ENCODE measurements at places on chromosomes 2 and 18.

DNA sequence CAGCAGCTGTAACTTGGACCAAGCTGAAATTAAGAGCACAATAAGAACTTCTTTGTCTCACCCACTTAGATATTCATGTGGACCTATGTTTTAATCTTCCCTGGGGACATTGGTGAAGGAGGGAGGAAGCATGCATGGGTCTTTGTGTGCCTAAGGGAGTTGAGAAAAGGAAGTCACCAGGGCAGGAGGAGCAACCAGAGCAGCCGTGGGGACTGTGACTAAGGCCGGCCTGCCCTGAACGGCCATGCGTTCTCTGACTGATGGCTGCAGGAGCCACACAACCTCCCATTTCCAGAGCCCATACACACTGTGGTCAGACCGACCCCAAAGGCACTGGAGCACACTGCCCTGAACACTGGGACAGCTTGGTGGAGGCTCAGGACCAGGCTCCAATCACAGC, 43.7 kb upstream of the SLC35G4 start:
- no peak for DNase-seq

DNA sequence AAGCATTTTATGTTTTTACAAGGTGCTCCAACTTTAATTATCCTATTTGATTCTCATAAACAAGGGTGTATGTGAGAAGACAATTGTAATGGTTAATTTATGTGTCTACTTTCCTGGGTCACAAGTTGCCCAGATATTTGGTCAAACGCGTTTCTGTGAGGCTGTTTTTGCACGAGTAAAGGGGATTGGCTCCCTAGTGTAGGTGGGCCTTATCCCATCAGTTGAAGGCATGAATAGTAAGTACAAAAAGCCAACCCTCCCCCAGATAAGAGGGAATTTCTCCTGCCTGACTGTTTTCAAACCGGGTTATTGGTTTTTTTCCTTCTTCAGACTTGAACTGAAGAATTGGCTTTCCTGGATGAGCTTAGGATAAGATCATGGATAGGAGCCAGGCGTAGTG, 224.0 kb upstream of the NCKAP5 start:
- no peak for DNase-seq

GRCh38 chr2:30072250-30072842, 74.5 kb upstream of the YPEL5 start:
- peak; percentile 74 for DNase-seq

DNA sequence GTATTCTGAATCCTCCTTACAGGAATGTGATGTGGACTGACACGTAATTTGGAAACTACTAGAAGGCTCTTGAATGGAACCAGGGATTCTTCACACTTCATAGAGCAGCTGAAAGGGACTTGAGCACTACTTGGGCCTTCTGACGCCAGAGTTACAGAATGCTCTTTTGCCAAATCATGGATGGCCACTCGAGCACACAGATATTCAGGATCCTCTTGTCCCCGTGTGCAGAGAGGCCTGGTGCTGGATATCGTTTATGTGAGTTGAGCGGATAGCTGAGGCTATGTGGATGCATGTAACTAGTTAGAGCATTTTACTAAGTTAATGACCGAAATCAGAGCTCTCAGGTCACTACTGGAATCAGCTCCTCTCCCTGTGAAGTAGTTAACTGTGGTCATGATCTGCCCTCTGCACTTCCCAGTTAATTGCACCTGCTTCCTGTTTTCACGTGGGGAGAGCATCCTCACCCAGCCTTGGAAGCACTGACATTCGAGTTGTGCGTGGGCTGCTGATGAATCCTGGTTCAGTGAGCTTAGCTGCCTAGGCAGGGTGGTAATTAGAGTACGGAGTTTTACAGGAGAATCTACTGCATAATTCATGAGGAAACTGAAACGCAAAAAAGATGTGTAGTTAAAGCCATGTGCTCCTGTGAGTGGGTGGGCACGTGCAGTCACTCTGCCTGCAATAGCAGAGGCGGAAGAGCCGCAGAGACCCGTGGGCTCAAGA, 5.2 kb upstream of the TPO start:
- peak; percentile 51 for DNase-seq

DNA sequence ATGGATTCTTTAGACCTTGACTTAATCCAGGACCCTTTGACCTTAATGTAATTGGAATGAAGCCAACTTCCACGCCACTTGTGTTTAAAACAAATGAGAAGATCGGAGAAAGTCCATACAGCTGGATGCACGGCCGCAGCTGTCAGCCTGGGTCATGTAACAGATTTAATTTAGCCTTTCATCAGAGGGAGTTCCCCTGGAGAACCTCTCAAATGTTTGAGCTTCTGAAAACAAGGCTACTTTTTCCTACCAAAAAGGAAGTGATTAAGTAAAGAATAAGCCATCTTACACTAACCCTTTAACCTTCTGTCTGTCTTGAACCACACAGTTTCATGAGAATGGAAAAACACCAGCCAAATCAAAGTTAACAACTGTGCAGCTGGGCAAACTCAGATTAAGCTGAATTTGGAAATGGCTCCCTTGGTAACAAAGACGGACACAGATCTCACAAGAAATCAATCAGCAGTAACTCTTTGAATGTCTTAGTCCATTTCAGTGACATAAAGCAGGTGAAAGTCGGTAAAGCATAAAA, 103.6 kb downstream of the DOCK10 start:
- DNase-seq, result no peak

GRCh38 chr2:102765061-102765460, 3.2 kb downstream of the TMEM182 start:
- DNase-seq, result no peak

- no peak for DNase-seq
These were observed 17.3 kb downstream of the NEDD4L start for GRCh38 chr18:58061349-58061748.

GRCh38 chr2:29212009-29212408, 96.8 kb downstream of the CLIP4 start:
- DNase-seq, result no peak

GRCh38 chr2:150144546-150145298, 342.7 kb downstream of the RND3 start:
- DNase-seq, result no peak

GRCh38 chr2:143241403-143242088, 112.3 kb downstream of the ARHGAP15 start:
- no peak for DNase-seq

DNA sequence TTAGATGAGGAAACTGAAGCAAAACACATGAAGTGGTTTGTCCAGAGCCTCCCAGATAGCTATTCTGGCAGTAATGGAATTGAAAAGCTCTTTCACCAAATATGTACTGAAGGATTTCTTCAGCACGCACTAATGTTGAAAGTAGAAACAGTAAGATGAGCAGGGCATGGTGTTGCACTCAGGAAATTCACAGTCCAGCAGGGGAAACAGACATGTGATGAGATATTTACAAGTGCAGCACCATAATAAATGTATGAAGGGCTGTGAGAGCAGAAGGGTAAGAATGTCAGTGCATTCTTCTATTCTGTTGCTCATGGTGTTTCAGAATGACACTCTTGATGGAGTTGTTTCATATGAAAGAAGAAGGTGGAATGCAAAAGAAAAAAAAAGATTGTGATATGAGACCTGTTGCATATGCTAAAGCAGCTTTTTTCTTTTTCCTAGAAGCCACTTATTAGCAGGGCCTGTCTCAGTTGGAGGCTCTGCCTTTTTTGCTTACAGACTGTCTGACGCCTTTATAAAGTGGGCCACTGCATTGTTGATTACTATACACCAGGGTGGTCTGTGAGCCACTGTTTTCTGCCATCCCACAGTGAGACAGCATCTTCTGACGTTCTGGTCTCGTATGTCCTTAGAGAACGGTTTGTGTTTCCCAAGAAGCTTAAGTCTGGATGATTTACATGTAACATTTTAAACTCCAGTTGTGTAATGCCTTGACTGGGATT, 516.9 kb downstream of the ARHGAP15 start:
- no peak for DNase-seq

GRCh38 chr2:202612145-202612544, 22.6 kb upstream of the FAM117B start:
- no peak for DNase-seq

- peak; percentile 47 for DNase-seq
These were observed 231.1 kb downstream of the ANKRD30B start for GRCh38 chr18:14978962-14979535.

DNA sequence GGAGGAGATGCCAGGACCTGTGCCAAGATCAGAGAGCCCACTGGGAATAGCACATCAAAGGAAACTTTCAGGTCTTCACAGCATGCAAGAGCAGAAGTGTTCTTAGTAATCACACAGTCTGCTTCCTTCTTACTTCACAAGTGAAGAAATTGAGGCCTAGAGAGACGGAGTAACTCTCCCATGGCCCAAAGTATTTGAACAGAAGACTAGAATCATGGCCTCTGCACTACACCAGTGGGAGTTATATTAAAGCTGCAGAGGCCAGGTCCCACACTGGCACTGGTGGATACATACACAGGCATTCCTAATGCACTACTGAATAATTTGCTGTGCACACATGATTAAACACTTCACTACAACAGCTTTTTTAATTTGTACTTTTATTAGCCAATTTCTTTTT, 107.6 kb upstream of the RMP24 start:
- DNase-seq, result no peak

DNA sequence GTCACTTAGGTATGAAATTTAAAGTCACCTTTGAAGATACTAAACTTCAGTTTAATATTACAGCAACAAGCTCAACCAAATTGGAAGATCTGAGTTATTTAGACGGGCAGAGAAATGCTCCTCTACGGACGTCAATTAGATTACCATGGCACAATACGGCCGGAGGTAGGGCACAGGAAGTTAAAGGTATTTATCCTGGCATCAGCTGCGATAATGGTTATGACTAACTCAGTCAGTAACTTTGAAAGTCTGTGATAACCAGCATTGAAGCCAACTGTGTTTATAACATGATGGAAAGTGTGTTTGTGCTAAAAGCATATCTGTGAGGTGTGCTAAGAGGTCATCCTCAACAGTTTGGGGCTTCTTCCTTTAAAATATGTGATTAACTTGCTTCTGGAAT, 117.3 kb downstream of the WDSUB1 start:
- DNase-seq, result no peak

GRCh38 chr2:46062637-46063412, 234.4 kb upstream of the EPAS1 start:
- DNase-seq, result peak; percentile 63

DNA sequence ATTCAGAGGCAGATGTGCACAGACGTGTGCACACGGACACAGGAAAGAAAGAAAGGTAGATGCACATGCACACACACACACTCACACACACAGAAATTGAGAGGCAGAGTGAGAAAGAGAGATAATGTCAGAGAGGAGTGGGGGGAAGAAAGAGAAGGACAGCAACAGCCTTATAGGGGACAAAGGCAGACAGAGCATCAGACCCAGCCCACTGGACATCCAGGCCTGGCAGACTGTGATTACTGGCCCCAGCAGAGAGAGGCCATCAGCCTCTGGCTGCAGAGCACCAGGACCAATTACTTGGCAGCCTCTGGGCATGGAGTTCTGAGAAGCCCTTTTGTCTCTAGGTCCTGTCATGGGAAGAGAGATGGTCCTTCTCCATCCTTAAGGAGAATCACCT, 66.1 kb downstream of the C18orf54 start:
- DNase-seq, result no peak

GRCh38 chr2:105780606-105781005, 35.9 kb downstream of the NCK2 start:
- DNase-seq, result no peak

DNA sequence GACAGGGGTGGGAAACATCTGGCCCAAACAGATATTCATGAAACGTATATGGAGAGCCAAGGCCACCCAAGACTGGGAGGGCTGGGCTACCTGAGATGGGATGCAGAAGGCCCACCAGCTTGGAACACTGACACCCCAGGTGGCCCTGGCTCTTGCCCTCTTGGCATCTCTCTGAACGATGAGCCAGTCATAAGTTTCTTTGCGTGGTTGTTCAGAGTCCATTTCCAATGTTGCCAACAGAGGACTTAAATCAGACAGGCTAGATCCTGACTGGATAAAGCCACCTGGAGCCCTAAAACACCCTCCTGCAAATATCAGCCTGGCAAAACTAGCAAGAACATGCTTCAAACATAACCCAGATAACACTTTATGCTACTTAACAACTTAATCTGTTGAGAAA, 42.6 kb downstream of the LPIN2 start:
- DNase-seq, result no peak

GRCh38 chr2:189824694-189825396, 40.6 kb downstream of the PMS1 start:
- DNase-seq, result no peak

DNA sequence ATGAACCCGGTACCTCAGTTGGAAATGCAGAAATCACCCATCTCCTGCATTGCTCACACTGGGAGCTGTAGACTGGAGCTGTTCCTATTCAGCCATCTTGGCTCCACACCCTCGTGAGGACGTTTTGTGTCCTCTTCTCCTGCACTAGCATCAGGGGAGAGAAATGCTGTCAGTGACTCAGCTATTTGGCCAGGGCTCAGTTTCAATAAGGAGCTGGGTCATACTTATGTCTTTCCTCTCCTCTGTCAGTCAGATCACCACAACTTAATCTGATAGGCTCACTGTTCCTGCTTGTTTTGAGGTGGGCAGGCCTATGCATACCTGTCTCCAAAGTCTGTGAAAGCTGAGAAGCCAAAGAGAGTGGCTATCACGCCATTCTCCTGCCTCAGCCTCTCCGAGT, 921.2 kb downstream of the DCC start:
- DNase-seq, result no peak

DNA sequence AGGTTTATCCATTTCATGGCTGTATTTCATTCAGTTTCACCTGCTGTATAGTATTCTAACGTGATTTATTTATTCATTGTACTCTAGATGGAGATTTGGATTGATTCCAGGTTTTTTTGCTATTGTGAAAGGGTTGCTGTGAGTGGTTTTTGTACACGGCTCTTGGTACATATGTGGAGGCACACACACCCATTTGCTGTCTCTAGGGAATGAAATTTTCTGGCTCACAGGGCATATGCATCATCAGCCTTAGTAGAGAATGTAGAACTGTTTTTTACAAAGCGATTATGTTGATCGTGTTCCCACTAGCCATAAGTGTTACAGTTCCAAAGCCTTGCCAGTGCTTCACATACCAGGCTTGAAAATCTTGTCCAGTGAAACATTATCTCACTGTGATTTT, 5.1 kb downstream of the SPTBN1 start:
- no peak for DNase-seq

- DNase-seq, result no peak
These were observed 223.9 kb downstream of the ERBB4 start for GRCh38 chr2:212314680-212315079.

- DNase-seq, result peak; percentile 56
These were observed 251.9 kb upstream of the CHAC2 start for GRCh38 chr2:53515435-53516332.

- DNase-seq, result no peak
These were observed 29.4 kb upstream of the LPIN2 start for GRCh38 chr18:3042379-3042778.

- DNase-seq, result no peak
These were observed 180.0 kb upstream of the MMADHC start for GRCh38 chr2:149767516-149767974.

- DNase-seq, result no peak
These were observed 4.2 kb upstream of the PSD4 start for GRCh38 chr2:113169586-113169985.

GRCh38 chr2:3265981-3266924, 111.4 kb downstream of the EIPR1 start:
- no peak for DNase-seq

GRCh38 chr18:45835057-45835636, 9.7 kb downstream of the SIGLEC15 start:
- no peak for DNase-seq
